Inflammatory macrophage treated with lipopolysaccharide for 1 hour (primary cell): ENCODE measurements at places on chromosomes 16 and 17.

GRCh38 chr17:27491713-27492190 is 35.5 kb downstream of the KSR1 start:
- DNase-seq = peak; percentile 34

DNA sequence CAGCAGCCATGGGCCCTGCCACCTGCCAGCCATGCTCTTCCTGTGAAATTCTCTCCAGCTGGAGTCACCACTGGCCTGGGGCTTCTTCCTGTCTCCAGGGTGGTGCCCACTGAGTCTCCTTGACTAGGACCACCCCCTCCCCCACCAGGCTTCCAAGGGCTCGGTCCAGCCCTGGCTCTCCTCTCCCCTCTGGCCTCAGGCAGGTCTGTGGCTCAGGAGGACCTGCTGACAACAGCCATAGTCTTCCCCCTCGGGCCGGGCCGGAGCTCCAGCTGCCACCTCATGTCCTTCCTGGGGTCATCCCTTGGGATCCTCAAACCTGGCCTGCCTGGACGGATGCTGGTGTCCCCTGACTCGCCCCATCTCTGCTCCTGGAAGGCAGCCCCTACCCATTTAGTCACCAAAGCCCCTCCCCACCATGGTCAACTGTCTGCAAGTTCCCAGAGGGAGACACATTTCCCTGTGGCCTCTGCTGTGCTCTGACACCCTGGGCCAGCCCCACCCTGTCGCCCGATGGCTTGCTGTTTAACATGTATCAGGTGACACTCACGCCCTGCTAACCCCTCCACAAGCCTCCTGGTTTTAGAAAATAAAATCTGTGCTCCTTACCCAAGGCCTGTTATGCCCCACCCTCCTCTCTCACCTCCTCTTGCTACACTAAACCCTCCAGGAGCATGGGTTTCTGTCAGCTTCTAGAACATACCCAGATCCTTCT is 186.2 kb downstream of the RBFOX3 start:
- no peak for DNase-seq

- peak; percentile 22 for DNase-seq
Observed at GRCh38 chr16:72878301-72879269, 169.3 kb downstream of the ZFHX3 start.

DNA sequence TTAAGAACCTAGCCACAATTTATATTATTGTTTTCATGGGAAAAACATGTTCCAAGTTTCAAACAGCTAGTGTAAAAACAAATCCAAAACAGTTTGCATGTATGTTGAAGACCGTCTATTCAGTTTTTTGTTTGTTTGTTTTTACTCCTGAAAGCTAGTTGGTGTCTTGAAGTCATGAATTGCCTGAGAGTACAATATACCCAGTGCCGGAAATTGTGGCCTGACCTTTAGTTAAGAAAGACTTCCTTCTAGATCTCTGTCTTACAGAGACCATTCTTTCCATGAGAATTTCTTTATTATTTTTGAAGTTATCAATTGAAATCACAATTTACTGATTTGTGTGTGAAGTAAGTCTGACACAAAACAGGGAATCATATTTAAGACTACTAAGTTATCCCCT is 474.8 kb downstream of the KCNJ2 start:
- no peak for DNase-seq

GRCh38 chr17:79952901-79953300 is 82.8 kb downstream of the TBC1D16 start:
- no peak for DNase-seq
